Activated CD8-positive, alpha-beta memory T cell treated with anti-CD3 and anti-CD28 coated beads, Interleukin-2, amount 50 U/mL, for 48 hours (primary cell): ENCODE measurements at places on chromosomes 2 and 18.

DNA sequence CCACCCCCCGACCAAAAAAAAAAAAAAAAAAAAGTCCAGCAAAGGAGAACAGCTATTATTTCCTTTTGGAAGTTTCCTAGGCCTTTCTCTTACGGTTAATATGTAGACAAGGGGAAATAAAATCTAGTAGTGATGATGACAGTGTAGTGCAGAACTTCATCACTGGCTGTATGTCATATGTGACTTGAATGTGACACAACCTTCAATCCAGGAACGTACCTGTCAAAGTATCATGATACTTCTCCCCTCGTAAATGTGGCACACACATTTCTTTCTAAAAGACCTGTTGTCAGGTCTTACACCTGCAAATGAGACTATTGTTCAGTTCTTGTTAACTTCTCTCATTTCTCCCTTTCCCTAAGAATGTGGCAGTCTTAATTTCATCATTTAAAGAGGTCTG is 173.5 kb downstream of the PRPF40A start:
- DNase-seq: no peak

DNA sequence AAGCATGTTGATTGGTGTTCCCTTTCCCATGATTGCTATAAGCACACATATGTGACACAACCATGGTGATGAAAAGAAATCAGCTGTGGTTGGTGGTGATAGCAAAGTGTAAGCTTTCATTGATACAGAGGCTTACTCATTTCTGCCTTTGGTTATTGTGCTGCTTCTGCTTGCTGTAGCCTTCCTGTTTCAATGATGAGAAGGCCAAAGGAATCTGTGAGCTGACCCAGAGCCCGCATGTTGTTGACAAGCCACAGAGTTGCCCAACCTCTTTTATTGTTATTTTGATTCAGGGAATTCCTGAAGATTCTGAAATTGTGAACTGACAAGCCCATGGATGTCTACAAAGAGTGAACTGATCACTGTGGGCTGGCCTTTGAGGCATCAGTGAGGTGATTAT is 164.4 kb downstream of the TMEFF2 start:
- DNase-seq: no peak

DNA sequence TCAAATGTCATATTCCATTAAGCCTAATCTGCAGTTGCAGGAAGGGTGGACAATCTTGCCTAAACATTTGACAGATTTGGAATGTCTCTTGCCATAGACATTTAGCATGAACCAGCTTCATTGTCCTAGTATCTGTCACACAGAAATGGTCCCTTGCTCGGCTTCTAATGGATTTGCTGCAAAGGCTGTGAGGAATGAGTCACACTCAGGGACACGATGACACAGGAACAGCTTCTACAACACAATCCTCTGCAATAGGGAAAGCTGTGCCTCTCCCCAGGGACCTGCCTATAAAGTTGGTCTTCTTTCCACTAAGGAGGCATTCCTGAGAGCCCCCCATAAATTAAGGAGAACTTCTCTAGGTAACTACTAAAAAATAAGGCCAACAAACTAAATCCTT is 155.1 kb upstream of the L3MBTL4 start:
- DNase-seq: no peak

- DNase-seq: no peak
These were observed 5.2 kb downstream of the CSRNP3 start for GRCh38 chr2:165474619-165475276.

DNA sequence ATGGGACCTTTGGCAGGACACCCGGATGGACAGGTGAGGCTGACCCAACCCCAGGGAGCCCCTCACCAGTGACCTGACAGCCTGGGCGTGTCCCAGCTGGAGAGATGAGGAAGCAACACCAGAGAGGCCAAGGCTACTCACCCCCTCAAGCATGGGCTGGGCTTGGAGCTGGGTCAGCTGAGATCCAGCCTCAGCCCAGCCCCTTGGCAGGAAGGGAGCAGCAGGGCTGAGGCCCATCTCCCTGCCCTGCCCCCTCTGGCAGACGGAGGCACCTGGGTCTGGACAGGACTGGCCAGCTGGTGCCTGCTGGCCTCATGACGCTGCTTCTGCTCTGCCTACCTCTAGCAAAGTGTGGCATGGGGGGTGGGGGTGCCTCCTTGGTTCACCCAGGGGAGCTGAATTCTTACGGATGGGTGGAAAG is 37.8 kb downstream of the HS6ST1 start:
- no peak for DNase-seq

- DNase-seq: no peak
These were observed 28.0 kb downstream of the LHCGR start for GRCh38 chr2:48727560-48727959.

- no peak for DNase-seq
These were observed 69.8 kb upstream of the PDE1A start for GRCh38 chr2:182496596-182496995.

- no peak for DNase-seq
These were observed 69.2 kb downstream of the RFTN2 start for GRCh38 chr2:197606180-197606579.

- peak; percentile 83 for DNase-seq
These were observed at the start of gene CLIP4 for GRCh38 chr2:29114946-29115609. Gene CLIP4, plus strand, starts transcription at chr2:29115415. Its CDS starts 5,974 bp downstream, at chr2:29121389.

DNA sequence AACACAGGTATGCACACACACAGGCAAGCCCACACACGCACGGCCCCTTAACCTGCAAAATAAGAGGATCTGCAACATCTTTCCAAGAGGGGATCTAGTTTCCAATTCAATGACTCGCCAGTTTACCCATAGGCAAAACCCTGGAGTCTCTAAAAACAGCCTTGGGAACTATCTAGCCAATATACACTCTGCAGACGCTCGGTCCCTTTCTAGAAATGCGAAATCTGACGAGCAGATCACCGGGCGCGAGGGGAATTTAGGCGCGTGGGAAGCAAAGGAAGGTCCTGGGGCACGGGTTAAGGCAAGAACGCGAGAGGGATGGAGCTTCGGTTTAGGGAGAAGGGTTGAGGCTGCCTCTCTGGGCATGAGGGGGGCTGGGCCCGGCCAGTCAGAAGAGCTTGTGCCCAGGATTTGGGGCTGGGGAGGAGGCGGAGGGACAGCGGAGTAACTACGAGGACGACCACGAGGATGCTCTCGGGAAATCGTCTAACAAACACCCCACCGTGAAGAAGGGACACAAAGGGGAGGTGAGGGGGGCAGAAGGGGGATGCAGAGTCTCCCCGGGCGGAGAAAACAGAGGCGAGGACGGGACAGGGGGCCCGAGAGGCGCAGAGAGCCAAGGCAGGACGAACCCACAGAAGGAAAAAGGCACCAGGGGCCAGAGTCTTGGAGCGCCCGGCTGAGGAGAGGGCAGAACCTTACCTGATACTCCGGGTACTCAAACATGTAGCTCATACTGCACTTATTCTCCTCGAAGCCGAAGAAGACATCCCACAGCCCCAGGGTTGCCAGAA is 542 bp downstream of the PGAP1 start:
- peak; percentile 67 for DNase-seq

DNA sequence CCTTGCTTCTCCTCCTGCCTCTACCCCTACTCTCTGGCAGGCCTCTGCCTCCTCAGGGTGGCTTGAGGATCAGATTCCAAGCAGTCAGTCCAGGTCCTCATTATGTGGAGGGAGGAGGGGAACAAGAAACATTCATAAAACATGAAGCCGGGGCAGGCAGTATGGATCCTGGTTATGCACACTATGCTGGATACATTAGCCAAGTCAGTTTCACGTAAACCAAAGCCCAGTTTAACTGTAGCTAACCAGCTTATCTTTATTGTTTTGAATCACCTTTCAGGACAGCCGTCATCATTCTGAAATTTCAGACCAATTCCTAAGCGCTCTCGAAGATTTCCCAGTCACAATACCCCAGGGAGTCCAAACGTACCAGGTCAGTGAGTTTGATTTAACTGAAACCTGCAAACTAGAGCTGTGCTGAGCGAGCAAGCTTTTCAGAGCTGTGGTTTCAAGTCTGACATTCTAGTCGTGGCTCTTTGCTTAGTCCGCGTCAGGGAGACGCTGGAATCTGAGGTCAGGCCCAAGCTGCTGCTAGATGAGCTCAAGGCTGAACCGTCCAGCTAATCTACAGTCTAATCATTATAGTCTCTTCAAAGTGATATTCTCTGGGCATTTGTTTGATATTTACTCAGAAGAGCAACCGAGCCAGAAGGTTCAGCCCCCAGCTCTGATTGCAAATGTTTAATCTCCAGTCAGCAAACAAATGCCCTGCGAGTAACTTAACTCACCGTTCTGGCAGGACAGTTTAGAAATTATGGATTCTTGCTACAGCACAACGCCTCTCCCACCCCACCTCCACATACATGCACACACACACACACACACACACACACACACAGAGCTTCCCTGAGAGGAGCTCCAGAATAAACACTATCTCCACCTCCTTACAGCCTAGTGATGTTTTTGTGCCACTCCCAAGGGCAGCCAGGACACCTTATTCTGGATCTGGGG is 63.8 kb upstream of the BZW1 start:
- no peak for DNase-seq

DNA sequence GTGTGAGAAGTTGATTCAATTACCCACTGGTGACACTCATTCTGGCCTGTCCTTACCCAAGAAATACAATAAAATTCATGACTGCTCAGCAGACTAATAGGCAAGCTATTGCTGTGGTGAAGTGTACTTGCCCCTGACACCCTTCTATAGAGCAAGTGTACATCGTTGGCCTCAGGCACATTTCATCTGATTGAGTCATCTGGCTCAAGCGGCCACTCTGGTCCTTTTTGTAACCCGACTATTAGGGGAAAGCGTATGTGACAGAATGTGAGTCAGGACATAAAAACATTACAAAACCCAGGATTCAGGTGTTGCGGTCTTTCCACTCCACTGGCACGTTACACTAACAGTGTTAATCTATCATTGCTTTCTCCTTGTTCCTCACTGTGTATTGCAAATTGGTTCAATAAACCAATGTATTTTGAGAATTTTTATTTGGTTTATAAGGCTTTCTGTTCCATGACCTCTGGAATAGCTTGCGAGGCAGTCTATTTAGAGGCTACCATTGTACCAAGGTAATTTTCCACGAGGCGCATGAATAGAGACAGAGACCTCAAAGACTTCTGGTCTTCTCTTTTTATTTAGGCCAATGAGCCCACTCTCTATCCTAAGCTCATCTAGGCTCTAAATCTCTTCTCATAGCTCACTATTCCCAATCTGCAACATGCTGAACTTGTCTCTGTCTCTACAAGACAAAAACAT is 10.2 kb upstream of the TTC32 start:
- no peak for DNase-seq

DNA sequence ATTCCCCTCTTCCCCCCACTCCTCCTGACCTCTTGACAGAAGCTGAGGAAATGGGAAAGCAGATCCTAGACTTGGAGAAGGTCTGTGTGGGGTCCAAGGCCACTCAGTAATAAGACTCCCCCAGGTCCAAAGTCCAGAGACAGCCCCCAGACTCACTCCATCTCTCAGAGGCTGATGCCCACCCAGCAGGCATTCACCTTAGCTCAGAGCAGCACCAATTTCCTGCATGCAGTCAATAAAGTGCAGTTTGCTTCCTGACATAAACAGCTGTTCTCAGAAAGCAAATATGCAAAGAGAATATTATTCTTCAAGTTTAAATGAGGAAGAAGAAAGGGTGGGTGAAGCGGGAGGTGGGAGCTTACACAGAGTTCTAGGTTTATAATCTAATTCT is 84.1 kb upstream of the RTN4 start:
- no peak for DNase-seq
